ENCODE measurements at places on chromosomes 12 and 14.

- DNase-seq, result no peak
Measured at GRCh38 chr14:31785574-31785973, 224.4 kb downstream of the NUBPL start.

DNA sequence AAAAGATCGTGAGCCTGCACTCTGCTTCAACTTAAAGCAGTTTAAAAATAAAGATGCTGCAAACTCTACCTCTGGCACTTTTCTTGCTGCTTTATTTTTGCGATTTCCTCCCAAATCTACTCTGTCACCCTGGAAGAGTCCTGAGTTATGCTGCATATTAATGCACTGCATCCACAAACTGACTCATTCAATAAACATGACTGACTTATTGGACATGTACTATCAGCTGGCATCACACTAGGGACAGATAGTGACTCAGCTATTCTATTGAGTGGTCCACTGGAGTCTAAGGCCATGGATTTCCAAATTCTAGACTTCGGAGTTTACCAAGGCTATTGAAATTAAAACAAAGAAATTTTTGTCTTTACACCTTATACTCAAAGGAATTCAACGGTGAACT is 90.7 kb upstream of the PTPRR start:
- DNase-seq, result no peak

- DNase-seq, result peak; percentile 91
Measured at GRCh38 chr12:108565976-108566375, 3.6 kb downstream of the ISCU start.

- peak; percentile 70 for DNase-seq
Measured at GRCh38 chr12:103530307-103531066, 34.7 kb upstream of the C12orf42 start.

- no peak for DNase-seq
Measured at GRCh38 chr12:60012659-60013058, 416.8 kb downstream of the SLC16A7 start.

DNA sequence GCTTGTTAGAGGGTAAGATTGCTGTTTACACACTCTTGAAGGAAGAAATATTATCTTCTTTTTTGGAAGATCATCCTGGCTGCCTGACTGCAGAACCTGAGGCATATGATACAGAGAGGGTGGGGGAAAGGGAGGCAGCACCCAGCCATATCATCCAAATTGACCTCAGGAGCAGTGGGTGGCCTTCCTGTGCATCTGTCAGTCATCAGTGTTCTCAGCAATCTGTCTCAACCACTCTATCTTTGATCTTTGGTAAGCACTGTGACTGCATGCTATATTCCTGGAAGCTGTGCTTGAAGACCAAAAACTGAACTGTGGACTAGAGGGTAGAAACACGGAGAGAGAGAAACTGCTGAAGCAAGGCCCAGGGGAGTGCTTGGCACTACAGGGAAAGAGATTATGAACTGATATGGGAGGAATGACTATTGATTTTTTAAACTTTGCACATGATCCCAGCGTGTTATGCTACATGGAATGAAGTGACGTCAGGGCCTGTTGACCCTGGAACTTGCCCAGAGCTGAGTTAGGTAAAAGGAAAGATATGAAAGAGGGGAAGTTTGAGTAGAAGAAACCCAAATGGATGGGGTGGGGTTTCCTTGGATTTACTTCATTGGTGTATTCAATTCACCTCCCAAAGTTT is 171.5 kb downstream of the ASCL1 start:
- no peak for DNase-seq

DNA sequence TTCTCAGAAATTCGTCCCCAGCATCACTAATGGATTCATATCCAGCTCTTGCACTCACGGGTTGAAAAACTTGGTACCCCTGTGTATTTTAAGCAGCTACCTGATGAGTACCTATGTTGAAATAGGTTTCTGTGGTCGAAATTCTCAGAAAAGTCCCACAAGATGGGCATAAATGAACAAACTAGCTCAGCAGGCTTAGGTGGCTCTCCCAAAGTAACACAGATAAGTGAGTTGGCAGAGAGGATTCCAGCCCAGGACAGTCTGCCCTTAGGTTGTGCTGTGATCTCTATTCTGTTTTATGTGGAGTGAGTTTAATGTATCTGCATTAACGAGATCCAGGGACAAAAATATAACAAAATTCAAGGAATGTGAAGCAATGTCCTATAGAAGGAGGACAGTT is 92.3 kb downstream of the RGS6 start:
- peak; percentile 14 for DNase-seq

- DNase-seq, result no peak
Measured at GRCh38 chr12:116604178-116604895, 45.2 kb downstream of the MAP1LC3B2 start.

GRCh38 chr14:54839701-54840119 is 62.9 kb downstream of the GCH1 start:
- no peak for DNase-seq

DNA sequence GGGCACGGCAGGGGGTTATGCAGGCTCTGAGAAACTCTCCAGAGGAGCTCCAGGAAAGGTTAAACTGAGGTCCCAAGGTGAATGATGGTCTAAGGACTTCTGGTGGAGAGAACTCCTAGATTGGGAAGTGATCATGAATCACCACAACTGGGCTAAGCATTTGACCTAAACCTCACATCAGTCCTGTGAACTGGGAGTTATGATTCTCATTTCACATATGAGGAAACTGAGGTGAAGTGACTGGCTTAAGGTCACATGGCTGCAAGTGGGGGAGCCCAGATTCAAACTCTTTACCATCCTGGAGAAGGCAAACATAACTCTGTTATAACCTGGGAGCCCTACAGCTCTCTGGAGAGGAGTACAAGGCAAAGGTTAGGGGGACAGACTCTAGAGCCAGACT is 4.2 kb downstream of the RARG start:
- DNase-seq, result no peak

DNA sequence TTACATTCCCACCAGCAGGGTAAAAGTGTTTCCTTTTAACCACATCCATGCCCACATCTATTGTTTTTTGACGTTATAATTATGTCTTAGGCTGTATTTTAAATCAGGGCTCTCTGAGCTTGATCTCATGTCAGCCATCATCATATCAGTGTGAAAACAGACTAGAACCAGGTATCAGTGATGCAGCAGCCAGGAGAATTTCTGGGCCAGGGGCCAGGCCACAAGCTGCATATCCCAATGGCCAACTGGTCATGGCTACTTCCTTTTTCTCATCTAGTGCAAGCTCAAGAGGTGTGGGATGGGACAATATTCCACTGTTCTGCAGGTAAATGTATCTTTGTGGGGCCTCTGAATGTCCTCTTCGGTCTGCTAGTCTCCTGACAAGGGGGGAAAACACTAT is 125.1 kb downstream of the CRADD start:
- no peak for DNase-seq

DNA sequence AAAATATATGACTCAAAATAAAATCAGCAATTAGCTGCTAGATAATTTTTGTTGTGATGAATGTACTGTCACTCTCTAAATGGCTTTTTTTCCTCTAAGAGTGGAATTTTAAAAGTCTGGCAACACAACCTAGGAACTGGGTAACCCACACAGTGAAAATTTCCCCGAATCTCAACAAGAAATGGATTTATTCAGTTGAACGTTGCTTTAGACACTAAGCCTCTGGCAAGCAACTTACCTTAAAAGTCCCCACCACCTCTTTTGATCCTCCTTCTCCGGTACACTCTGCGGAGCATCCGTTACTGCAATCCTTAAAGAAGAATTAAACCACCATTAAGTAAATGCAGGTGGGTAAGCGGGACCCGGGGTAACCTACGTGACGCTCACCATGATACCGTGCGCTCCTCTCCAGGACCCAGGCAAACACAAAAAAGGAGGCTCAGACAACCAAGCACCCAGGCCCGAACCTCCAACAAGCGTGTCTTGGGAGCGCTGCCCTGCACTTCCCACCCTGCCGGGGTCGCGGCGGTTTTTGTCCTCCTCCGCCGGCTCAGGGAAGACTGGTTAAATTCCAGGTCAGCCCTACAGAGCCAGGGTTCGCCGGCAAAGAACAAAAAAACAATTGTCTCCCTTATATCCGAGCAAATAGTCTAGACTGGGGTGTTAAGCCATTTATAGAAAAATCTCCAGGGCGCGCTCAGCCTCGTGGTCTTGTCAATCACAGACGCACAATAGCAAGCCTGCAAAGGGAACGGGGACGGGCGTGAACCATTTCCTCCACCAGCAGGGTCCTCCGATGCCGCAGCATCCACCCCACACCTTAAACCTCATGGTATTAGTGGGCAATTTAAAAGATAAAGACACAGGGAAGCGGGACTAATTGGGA is 47.1 kb downstream of the BCAT1 start:
- DNase-seq, result peak; percentile 54

- DNase-seq, result no peak
Measured at GRCh38 chr12:63957496-63957895, 113.0 kb downstream of the SRGAP1 start.

DNA sequence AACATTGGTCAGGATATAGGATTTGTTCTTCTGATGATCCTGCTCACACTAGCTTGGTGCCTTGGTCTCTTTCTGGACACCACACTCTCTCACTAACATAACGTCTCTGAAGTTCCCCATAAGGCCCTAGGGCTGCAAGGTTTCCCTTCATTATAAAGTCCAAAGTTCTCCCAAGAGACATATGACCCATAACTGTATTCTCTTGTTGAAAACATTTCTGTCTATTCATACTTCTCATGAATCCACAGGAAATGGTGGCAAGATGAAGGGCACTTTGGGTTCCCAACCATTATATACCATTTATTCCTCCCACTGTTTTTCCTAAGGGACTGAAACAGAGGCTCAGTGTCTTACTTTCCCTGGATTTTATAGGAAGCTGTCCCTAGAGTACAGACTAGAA is 37.1 kb upstream of the KITLG start:
- DNase-seq, result no peak

DNA sequence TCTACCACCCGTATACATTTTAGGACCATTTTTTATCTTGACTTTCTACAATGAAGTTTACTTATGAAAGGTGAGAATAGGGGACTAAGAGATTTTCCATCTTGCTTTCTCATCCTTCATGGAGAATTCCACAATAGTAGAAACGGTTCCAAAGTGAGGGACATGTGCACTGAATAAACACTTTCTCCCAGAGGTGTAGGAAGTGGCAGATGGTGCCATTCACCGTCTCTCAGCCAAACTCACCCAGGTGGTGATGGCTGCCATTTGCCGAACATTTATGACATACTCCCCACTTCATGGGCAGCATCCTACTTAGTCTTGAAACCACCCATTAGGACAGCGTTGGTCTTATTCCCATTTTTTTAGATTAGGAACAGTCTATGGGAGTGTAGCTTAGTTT is 540.5 kb downstream of the DIO2 start:
- no peak for DNase-seq

DNA sequence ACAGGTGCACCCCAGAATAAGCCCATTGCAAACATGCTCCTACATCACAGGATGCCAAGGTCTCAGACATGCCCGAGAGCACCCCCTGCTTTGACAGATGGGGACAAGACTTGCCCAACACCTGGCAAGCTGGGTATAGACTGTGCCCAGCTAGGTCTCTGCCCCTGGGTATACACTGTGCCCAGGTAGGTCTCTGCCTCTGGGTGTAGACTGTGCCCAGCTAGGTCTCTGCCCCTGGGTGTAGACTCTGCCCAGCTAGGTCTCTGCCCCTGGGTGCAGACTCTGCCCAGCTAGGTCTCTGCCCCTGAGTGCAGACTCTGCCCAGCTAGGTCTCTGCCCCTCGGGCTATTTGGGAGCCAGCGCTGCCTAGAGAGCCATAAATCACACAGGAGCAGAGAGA is 85.9 kb downstream of the CCDC88C start:
- no peak for DNase-seq

GRCh38 chr14:53295985-53296582 is 143.0 kb upstream of the DDHD1 start:
- peak; percentile 63 for DNase-seq

DNA sequence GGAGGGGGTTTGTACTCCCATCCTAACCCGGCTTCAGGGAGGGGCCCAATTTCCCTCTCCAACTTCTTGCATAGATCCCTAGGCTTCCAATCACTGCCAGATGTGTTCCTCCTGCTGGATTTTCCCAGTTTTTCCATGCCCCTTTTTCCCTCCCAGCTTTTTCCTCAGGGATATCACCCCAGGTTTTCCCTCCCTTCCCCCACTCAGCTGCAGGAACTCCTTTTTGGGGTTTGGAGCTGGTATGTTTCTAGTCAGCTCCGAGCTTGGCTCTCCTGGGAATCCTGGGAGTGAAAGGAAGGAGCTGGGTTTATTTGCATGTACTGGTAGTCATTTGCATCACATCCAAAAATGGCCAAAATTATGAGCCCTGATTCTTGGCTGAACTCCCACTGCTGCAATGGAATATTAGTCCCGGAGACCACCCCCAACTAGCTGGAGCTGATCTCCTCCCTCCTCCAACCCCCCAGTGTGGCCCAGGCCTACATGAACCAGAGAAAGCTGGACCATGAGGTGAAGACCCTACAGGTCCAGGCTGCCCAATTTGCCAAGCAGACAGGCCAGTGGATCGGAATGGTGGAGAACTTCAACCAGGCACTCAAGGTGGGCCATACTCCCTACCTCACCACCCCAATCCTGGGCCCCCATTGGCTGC is 1.4 kb upstream of the RDH5 start:
- DNase-seq, result no peak

DNA sequence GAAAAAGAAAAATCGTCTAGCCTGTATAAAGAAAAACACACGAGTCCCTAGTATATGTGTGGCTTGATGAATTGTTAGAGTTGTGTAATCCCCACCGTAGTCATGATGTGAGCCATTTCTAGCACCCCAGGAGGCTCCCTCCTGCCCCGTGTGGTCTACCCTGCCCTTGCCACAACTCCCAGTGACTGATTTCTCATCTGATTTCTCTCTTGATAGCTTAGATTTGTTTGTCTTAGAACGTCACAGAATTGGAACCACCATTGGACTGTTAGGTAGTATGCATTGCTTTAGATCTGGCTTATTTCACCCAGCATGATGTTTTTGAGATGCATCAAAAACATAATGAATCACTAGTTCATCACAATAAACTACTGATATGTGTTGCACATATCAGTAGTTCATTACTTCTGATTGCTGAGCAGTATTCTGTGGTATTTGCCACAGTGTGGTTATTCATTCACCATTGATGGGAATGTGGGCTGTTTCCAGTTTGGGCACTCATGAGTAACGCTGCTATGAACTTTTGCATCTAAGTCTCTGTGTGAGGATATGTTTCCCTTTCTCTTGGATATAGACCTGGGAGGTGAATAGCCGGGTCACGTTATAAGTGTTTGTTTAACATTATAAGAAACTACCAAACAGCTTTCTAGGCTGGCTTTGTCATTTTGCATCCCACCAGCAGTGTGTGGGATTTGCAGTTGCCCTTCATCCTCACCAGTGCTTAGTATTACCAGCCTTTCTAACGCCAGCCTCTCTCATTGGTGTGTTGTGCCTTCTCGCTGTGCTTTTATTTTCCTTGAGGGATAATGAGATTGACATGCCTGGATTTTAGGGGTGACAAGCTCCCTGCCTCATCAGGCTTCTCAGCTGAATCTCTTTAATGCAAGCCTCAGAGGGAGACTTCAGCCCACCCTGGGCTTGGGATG is 31.9 kb upstream of the NCOR2 start:
- DNase-seq, result no peak

GRCh38 chr14:60092526-60092920 is 800 bp downstream of the PCNX4 start:
- peak; percentile 55 for DNase-seq

GRCh38 chr14:101761881-101762529 is 496 bp downstream of the PPP2R5C start:
- peak; percentile 26 for DNase-seq
